Stimulated activated CD4-positive, alpha-beta T cell treated with anti-CD3 and anti-CD28 coated beads, Interleukin-1b, Interleukin-23, amount 100 ng/mL, for 24 hours (primary cell): ENCODE measurements at places on chromosomes 2 and 18.

- no peak for DNase-seq
Measured at GRCh38 chr18:62556397-62556796, 33.6 kb downstream of the ZCCHC2 start.

GRCh38 chr2:96159084-96159830, 14.0 kb upstream of the DUSP2 start:
- DNase-seq, result no peak

DNA sequence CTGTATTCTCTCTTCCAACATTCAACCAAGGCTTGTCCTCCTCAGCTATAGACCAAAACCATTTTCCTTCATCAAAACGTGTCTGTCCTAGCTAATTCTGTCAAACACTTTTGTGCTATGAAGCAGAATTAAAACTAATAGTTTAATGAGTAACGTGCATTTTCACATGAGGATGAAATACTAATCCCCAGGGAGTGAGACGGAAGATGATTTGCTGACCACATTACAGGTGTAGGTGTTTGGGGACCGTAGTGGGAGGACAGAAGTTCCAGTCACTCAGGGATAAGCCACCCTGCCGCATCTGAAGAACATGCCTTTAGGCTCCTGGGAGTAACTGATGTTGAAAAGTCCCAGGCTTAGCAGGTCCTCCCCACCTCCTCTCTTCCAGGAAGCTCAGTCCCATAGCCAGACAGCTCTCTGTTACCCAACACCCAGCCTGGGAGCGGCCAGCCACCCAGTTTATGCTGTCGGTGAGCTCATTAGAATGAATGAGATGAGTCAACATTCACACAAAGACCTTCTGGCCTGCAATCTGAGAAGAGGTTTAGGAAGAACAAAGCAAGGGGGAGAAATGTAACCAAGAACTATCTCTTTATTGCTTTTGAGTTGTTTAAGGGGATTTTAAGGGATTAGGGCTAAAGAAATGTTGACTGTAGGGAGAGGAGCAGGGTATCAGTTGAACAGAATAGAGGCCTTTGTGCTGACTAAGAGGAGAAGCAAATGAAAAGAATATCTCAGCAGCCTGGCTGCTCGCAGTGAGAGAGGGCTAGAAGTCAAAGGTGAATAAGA, 122.5 kb downstream of the FOXI3 start:
- DNase-seq, result no peak

GRCh38 chr2:228367356-228367755, 185.9 kb upstream of the SPHKAP start:
- DNase-seq, result no peak

DNA sequence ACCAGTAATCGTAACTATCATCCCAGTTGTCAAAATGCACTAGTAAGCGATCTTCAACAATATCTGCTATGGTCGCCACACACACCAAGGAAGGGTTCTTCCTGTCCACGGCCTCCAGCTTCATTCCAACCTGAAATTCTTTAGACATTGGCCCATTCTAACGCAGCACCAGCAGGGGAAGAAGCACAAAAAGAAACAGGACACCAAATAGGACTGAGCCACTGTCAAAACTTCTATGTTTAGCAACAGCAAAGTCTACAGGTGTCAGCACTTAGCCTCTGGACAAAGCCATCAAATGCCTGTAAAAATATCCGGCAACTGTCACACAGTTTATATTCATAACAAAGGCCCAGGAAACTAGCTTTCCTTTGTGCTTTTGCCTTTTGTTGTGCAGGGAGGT, 175.0 kb downstream of the L3MBTL4 start:
- no peak for DNase-seq

- DNase-seq, result no peak
Measured at GRCh38 chr2:174771631-174772471, 7.6 kb upstream of the CHRNA1 start.

DNA sequence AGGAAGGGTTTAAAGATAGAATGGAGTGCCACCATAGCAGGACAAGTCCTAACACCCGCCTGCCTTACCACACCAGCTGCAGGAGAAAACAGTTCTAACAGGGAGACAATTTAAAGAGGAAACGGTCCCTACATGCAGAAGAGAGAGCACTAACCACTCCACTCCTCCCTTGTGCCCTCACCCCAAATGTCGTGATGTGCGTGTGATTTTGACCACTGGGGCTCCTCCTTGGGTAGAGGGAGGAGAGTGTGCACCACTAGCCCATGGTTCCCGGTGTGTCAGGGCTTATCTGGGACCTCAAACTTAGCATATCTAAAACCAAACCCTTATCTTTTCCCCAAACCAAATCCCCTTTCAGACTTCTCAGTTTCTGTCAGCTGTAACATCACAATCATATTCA, 105.5 kb upstream of the CCDC68 start:
- DNase-seq, result no peak

DNA sequence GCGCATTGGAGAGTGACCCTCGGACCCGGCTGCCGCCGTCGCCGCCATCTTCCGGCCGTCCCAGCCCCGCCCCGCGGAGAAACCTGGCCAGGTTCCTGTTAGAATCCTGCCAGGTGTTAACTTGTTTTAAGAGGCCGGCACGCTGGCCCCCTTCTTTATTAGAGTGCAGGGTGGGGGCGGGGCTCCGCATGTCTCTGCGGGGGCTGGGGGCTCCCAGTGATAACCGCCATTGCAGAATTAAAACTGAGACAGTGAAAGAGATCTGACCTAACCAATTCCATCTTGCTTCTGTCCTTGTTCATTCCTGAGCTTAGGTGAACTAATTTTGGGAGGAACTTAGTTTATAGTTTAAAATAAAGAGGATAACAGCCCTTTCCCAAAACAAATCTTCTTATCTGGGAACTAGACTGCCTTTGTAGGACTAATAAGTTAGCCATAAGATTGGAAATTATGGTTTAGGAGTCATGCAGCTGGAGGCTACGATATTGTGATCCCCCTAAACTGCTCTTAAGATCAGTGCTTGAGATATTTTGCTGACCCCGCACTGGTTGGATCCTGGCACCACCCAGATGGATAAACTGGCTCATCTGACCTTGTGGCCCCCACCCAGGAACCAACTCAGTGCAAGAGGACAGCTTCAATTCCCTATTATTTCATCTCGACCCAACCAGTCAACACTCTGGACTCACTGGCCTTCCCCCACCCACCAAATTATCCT, 543 bp upstream of the STARD7 start:
- DNase-seq, result no peak
